Left hindlimb (tissue), 1 donor: ENCODE measurements at places on chromosomes 3 and 15.

GRCh38 chr15:80234883-80235282 lies 17.1 kb downstream of the CTXND1 start:
- DNase-seq: no peak

- DNase-seq: no peak
Measured at GRCh38 chr15:101488300-101489164, 975 bp downstream of the PCSK6 start.

GRCh38 chr15:58489289-58490085 lies 57.7 kb downstream of the LIPC start:
- no peak for DNase-seq

DNA sequence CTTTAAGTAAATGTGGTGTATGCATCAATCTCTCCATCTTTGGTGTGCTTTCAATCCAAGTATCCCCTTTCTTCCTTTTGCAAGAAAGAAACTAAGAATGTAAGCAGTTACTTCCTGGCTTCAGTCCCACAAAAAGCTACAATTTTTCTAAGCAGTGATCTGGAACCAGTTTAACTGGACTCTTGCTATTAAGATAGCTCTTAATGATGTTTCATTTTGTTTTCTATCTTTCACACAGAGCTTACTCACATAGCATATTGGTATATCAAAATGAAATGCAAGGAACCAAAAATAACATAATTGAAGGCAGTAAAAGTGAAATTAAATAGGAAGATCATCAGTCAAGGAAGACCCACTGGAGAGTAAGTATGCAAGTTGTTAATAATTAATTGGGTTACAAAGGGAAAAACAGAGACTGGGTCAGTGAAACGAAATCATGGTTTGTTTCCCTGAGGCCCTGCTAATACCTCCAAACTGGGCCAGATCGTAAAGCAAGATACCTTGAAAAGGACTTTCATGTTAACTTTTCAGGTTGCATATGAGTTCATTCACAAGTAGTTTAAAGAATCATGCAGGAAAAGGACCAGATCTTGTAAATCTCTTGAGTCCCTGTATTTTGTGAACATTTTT lies 41.9 kb downstream of the GPR160 start:
- no peak for DNase-seq

GRCh38 chr15:44101286-44101685 lies 93.8 kb downstream of the FRMD5 start:
- DNase-seq: no peak

DNA sequence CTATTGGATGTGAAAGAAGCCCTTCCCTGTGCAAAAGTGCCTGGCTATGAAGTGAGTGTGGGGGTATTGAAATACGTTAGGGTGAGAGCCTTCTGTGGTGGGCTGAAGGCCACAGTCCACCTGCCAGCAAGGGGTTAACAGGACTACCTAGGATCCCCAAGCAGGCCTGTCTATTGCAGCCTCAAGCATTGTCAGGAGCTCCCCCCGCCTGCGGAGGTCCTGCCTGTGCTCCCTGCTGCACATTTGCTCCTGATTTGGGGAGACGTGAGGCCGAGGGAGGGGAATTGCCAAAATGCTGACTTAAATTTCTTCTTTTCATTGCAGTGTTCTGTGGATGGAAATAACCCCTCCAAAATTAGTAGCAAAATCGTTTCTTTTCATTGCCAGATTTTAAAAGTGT lies 56.2 kb downstream of the GABRG3 start:
- DNase-seq: no peak

GRCh38 chr3:9622438-9622837 lies 26.9 kb upstream of the MTMR14 start:
- DNase-seq: no peak
